ENCODE measurements at places on chromosomes 3 and 15.

GRCh38 chr15:93126148-93126547, 37.1 kb upstream of the RGMA start:
- DNase-seq: no peak

DNA sequence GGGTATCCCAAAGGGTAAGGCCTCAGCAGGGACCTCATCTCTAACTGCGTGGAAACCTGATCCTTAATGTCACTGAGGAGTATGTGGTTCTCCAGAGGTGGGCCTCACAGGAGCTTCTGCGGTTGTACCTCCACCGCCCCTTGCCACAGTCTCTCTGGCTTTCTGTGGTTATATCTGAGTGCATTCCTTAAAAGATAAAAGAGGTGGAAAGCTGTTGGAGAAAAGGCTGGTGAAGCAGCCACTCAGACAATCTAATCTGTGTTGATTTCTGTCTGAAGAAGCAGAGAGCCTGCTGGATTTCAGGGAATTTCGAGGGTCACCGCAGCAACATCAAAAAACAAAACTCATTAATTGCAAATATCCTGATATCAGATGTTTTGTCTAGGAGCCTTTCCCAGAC, 51.4 kb downstream of the SEMA6D start:
- no peak for DNase-seq

GRCh38 chr3:41290736-41291135, 91.4 kb downstream of the CTNNB1 start:
- no peak for DNase-seq

- DNase-seq: no peak
Observed at GRCh38 chr3:136869282-136869681, 7.3 kb downstream of the NCK1 start.

DNA sequence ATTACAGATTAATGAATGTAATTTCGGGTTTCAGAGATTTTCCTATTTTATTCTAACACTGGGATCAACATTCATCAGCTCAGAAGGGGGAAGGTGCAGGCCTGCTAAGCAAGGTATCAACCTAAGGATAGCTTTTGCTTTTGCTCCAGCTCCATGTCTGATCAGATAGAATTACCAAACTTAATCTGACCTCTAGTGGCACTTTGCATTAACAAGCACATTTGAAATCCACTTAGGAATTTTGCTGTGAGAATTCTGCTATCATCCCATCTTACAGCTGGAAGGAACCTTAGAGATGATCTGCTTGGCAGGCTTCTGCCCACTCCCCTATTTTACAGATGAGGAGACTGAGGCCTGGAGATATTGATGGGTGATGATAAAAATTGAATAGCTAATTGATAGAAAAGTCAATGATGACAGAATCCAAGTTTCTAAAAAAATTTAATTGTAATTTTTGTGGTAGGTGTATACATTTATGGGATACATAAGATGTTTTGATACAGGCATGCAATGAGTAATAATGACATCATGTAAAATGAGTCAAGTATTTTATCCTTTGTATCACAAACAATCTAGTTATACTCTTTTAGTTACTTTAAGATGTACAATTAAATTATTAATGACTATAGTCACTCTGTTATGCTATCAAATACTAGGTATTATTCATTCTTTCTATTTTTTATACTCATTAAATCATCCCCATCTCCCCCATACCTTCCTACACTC, 209.2 kb upstream of the ZPLD1 start:
- DNase-seq: no peak

- DNase-seq: no peak
Observed at GRCh38 chr3:173399044-173399443, 1.5 kb downstream of the NLGN1 start.

DNA sequence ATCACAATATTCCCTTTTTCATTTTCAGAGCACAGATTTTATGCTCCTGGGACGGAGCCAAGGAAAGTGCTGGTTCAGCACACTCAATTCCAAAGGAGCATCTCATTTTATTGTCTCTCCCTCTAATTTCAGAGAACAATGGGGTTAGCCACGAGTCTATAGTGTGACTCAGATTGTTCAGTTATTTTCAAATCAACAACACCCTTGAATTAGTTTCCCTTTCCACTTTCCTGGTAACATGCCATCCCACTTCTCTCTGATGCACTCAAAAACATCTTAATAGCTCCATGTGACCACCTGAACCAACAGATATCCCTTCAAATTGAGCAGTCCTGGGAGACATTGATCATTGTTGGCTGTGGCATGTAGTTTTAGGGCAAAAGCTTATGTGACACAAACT, 389.7 kb upstream of the MDFIC2 start:
- DNase-seq: no peak

GRCh38 chr3:115862849-115863248, 239.5 kb downstream of the GAP43 start:
- DNase-seq: no peak

- no peak for DNase-seq
Observed at GRCh38 chr3:116930786-116931185, 221.2 kb downstream of the TUSC7 start.

DNA sequence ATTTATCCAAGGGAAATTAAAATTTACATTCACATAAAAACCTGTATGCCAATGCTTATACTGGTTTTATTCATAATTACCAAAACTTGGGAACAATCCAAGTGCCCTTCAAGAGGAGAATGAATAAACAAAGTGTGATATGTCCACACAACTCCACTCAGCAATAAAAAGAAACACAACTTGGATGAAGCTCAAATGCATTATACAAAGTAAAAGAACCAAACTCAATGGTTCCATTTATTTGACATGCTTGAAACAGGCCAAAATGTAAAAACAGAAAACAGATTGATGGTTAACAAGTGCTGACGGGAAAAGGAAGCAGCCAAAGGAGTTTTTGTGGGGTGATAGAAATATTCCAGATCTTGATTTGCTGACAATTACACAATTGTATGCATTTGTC, 23.5 kb downstream of the OCA2 start:
- DNase-seq: no peak

DNA sequence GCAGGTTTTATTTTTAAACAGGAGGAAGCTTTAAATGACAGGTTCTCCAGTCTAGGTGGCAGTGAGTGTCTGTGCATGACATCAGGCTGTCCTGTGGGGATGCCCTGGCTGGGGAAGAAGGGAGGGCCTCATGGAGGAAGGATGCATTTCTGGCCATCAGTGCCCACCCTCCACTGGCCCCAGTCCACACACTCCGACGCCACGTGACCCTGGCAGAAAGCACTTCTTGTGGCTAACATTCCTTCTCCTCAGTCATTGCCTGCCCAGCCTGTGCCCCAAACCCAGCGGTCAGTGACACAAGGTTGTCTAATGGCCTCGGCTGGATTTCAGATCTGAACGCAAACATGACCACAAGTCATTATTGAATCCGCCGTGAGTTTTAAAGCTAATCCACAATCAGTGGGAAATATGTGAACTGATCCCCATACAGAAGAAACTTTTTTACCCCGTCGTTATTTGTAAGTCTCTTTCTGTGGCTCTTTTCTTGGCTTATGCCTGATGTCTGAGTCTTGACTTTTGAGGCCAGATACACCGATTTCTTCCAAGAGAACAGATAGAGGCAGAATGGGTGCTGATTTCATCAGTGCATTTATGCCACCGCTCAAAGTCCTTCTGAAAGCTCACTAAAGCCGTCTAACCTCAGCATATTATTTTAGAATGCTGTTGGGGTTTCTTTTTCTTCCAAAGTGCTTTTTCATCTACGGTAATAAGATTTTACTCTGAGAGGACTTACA, 17.3 kb upstream of the LRRK1 start:
- no peak for DNase-seq

DNA sequence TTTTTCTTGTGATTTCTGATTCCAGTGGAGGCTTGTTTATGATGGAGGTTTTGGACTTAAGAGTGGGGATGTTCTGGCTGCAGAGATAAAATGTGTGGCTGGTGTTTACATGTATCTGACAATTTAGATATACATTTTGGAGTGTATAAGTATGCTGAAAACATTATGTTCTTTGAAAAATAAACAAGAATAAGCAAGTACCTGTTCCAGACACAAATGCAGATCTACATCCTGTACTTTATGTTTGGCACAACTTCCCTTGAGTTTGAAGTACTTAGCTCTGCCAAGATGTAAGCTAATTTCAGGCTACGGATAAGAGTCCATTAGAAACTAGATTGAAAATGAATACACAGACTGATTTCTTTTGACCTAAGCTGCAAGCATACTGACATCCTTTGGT, 277.2 kb downstream of the CHST2 start:
- DNase-seq: no peak

Data from activated T-cell treated with anti-CD3 and anti-CD28 coated beads for 4 hours (primary cell).